ENCODE measurements at places on chromosomes 3 and 15.

- no peak for DNase-seq
These were observed 764.0 kb upstream of the DPPA4 start for GRCh38 chr3:110101361-110101760.

DNA sequence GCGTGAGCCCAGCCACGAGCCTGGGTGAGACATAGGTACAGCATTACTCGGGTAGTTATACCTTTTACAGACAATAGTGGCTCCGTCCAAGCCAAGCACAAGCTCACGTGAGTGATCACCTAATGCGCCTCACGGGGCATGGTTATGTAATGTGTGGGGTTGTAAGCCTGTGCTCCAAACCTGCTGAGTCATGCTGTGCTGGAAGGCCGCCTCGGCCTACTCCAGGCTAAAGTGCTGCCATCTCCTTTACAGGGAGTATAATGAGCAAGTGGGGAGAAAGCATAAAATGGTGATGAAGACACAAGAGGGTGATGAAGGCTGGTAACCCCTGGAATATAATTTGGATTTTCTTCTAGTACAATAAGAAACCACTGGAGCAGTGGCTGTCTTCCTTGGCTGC is 175.8 kb upstream of the STT3B start:
- no peak for DNase-seq

- DNase-seq = no peak
These were observed 17.1 kb downstream of the VIPR1 start for GRCh38 chr3:42519568-42519962.

- DNase-seq = no peak
These were observed 301.8 kb upstream of the PROK2 start for GRCh38 chr3:72086743-72087087.

DNA sequence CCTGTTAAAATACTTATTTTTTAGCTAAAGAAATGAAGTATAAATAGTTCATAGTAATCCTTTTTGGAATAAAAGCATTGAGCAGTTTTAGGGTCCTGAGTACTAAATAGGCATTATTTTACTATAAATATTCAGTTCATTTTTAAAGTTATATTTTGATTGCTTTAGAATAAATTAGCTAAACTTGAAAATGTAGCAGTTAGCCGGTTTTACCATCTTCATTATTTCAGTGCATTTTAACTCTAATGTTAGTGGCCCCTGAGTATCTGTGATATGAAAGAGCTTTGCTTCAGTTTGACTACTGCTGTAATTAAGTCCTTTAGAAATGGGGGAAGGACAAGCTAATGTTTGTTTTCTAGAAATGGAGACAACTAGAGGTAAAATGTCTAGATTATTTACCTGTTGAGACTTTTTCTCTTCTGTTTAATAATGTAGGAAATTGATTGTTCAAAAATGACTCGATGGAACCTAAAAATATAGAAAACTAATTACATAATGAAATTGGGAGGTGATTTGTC is 3.6 kb downstream of the SMC4 start:
- DNase-seq = no peak

DNA sequence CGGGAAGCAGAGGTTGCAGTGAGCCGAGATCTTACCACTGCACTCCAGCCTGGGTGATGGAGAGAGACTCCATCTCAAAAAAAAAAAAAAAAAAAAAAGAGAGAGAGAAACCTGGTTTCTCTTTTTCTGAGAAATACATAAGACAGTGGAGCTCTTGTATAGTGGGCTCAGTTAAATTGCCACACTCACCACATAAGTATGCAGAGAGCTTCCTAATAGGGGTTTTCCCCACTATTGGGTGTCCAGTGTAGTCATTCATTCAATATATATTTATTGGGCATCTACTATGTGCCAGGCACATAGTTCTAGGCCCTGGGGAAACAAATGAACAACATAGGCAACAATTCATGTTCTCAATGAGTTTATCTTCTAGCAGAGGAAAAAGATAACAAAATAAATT is 48.9 kb upstream of the FMN1 start:
- no peak for DNase-seq

- DNase-seq = no peak
These were observed 6.8 kb upstream of the ADPGK start for GRCh38 chr15:72790302-72790910.
